ENCODE measurements at places on chromosomes 13 and 19.

DNA sequence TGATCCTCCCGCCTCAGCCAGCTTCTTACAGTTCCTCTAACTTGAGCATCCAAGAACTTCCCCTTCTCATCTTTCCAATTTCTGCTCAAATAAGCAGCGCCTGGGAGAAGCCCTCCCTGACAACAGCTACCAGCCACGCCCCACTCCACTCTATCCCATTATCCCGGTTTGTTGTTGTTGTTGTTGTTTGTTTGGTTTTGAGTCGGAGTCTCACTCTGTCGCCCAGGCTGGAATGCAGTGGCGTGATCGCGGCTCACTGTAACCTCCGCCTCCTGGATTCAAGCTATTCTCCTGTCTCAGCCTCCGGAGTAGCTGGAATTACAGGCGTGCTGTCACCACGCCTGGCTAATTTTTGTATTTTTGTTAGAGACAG lies 822 bp upstream of the PTPRS start:
- no peak for DNase-seq

DNA sequence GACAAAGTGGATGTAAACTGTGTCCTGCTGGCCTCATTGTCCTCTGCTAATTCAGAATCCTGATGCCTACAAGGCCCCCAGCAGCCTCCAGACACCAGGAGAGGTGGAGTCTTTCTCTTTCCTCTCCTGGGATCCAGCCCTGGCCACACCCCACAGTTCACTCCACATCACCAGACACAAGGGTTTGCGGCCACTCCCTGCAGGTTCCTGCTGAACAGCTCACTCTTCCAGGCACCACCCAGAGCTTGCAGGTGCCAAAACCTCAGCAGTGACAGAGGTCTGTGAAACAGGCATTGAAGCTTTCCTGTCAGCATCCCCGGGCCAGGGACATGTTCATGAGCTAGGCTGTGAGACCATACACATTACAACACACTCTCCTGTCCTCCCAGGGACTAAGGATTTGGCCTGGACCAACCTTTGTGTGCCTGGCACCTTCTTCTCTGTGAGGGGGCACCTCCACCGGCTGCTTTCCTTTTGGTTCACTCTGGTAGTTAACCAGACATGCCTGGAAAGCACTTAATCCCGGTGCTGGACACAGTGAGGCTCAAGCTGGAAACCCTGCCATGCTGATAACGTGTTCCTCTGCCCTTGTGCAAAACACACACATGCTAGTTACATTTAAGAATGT lies 11.1 kb upstream of the ATP12A start:
- no peak for DNase-seq

- DNase-seq, result no peak
These were observed 1127.3 kb downstream of the PCDH9 start for GRCh38 chr13:66102864-66103263.

- no peak for DNase-seq
These were observed 951.3 kb downstream of the SLITRK5 start for GRCh38 chr13:88622362-88622973.

DNA sequence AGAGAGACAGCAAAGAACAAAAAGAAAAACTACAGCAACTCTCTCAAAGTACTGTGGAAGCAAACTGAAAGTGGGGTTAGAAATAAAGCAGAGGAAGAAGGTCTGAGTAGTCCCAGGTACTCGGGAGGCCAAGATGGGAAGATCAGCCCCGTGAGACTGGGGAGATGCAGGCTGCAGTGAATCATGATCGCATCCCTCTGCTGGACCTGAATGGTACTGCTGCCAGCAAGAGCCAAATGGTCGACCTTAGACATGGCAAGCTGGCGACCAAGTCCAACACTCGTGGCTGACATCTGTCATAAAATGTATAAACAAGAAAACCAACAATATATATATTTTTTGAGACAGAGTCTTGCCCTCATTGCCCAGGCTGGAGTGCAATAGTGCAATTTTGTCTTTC lies 33.7 kb upstream of the ZNF724 start:
- DNase-seq, result peak; percentile 39

GRCh38 chr19:9856609-9857008 lies 21.5 kb downstream of the PIN1 start:
- no peak for DNase-seq

All from dermis microvascular lymphatic vessel endothelial cell (primary cell).